ENCODE measurements at places on chromosomes 7 and 10.

GRCh38 chr10:71538608-71539260 is 142.0 kb downstream of the CDH23 start:
- no peak for DNase-seq

GRCh38 chr7:80488406-80488805 is 23.5 kb downstream of the GNAT3 start:
- no peak for DNase-seq

- no peak for DNase-seq
Observed at GRCh38 chr10:48748573-48748972, 63.9 kb downstream of the WDFY4 start.

DNA sequence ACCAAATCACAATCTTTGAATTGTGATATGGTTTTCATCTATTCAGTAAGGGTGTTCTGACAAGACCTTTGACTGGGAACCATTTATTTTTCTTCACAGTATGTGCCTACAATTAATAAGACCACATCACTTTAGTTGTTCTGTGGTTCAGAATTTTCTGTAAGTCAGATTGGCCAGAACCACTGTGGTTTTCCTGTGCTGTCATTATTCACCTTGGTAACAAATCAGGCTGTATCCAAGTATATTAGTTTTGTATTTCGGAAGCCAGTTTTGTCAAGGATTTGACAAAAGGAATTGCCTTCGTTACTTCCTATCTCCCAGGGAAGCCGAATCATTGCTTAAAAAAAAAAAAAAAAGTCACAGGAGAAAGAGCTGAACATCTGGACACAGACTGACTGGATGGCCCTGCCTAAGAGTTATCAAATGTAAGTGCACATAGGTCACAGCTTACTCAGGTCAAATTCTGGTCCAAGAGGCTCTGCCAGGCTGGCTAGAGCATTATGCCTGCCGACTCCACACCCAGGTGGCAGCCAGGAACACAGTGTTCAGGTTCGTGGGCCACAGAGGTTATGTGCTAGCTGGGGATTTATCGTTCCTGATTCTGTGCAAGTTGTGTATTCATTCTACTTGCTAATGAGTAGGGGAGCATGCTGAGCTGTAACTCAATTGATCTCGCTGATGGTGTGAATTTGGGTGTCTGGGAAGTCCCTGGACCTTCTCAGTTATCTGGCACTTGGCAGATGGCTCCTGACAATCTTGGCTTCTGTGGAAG is 175.3 kb downstream of the JAZF1 start:
- DNase-seq = no peak

DNA sequence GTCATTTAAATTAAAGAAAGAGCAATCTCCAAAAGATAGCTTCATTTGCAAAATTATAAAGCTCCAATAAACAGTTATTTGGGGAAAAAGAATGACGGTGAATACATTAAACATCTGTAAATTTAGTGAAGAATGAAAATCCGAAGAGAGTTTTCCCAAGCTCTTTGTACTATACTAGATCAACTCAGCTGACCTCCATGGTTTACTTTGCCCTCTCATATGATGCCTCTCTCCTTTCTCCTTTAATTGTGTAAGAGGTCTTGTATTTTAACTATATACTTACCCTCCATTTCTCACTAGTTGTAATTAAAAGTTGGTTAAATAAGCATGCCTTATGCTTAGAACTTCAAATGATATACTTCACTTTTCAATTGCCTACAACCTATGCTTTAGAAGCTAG is 125.8 kb downstream of the CACNA2D1 start:
- no peak for DNase-seq

DNA sequence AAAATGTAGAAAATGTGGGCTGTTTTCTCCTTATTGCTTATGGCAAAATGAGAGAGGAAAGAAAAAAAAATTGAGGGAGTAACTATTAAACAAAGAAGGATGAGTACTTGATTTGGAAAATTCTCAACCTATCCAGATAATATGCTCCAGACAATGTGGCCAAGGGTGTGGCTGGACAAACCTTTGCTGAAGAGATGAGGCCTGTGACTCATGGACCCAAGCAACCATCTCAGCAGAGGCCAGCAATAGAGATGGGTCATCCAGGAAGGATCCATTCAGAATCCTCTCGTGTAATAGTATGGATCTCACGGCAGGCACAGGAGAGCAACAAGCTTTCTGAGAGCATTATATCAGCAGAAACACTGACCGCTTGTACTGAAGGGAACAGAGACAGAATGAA is 120.3 kb upstream of the CELF2 start:
- no peak for DNase-seq

- no peak for DNase-seq
Observed at GRCh38 chr7:70143075-70144044, 545.1 kb downstream of the AUTS2 start.

DNA sequence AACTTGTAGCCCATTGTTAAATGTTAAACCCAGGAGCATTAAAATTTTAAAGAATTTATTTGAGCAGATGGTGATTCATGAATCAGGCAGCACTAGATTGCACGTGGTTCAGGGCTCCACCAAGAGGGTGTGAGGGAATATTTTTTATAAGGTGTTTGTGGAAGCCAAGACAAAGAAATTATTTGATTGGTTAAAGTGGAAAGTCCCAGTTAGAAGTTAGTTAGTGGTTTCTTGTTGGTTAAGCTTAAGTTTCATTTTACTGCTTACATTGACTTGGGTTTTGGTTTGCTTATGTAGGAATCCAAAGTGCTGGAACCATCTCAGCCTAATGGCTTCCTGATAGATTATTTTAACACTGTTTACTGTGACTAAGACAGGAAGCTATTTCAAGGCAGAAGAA is 906.2 kb downstream of the LRMDA start:
- DNase-seq = no peak

- DNase-seq = peak; percentile 66
Observed at GRCh38 chr7:107742678-107743566, 1.0 kb upstream of the CBLL1 start.

DNA sequence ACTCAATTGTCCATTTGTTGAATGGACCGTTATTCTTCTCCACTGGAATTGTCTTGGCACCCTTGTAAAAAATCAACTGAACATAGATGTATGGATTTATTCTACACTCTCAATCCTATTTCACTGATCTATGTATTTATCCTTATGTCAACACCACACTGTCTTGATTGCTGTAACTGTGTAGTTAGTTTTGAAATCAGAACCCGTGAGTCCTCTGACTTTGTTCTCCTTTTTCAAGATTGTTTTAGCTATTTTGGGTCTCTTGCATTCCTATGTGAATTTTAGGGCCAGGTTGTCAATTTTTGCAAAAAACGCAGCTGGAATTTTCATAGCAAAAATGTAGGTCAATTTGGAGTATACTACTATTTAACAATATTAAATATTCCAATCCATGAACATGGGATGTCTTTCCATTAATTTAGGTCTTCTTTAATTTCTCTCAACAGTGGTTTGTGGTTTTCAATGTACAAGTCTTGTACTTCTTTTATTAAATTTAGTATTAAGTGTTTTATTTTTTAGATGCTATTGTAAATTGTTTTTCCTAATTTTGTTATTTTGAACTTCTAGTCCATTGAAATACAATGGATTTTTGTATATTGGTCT is 10.0 kb downstream of the CAMK2B start:
- no peak for DNase-seq

DNA sequence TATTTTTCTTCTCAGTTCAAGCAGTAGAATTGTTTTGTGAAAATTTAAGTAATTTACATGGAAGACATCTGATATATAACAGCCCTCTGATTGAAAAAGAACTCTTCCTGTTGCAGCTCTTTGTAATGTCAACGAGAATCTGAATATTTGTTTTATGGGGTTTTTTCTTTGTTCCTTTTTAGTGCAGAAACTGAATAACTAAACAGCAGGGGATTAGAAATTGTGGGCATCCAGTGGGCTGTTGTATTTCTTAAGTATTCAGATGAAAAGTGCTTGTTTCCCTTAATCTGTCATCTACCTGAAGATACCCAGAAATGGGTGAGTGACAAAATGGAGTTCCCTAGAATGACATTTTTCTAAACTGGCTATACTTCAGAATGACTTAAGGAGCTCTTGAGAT is 7.4 kb downstream of the ARL4A start:
- no peak for DNase-seq

DNA sequence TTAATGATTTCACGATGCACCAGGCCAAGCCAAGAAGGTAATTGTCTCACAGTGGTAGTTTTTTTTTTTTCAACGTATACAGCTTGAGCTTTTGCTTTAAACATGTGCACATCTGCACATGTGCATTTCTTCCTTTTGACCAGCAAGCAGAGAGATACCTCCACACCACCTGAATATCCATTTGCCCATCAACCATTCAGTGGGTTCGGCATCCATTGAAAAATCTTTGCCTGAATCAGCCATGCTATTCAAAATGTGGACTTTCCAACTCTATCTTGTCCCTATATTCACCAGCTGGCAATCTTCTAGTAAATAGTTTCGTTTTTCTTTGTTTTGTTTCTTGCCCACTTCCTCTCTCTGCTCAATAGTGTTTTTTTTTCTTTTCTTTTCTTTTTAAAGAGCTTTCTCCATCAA is 7.7 kb upstream of the TRA2A start:
- no peak for DNase-seq

GRCh38 chr7:106012935-106013439 is 49.9 kb downstream of the CDHR3 start:
- DNase-seq = no peak

- DNase-seq = no peak
Observed at GRCh38 chr10:119537953-119538630, 4.4 kb downstream of the RGS10 start.

- DNase-seq = no peak
Observed at GRCh38 chr10:36880898-36881297, 244.5 kb upstream of the ANKRD30A start.

- no peak for DNase-seq
Observed at GRCh38 chr10:69939061-69939460, 113.6 kb upstream of the MACROH2A2 start.

DNA sequence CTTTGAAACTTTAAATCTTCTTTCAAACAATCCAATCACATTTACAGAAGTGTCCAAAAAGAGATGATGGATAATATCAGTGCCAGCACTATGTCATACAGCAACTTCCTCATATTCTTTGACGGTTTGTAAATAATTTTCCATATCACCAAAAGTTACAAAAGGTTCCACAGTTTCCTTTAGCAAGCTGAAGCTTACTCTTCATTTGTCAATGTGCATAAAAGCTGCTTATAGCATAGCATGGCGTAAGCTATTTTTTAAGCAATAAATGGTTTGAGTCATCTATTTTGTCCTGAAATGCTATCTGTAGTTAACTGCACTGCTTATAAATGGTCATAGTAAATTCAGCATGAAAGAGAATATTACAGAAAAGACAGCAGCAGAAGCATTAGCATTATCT is 95.1 kb downstream of the ETV1 start:
- DNase-seq = no peak

DNA sequence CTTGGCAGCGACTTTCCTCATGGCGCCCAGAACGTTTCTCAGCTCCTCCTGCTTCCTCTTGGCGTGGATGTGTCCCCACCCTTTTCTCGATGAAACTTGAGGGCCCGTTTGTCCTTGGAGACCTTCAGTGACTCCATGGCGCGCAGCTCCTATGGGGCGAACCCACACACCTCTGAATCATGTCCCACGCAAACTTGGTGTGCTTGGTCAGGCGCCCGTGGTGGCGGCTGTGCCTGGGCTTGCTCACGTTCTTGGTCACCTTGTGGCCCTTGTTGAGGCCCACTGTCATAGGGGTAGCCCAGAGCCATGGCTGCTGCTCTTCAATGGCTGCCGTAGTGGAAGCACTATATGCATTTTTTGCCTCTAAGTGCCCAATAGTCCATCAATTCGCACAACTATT is 117.5 kb upstream of the FOXP2 start:
- no peak for DNase-seq

DNA sequence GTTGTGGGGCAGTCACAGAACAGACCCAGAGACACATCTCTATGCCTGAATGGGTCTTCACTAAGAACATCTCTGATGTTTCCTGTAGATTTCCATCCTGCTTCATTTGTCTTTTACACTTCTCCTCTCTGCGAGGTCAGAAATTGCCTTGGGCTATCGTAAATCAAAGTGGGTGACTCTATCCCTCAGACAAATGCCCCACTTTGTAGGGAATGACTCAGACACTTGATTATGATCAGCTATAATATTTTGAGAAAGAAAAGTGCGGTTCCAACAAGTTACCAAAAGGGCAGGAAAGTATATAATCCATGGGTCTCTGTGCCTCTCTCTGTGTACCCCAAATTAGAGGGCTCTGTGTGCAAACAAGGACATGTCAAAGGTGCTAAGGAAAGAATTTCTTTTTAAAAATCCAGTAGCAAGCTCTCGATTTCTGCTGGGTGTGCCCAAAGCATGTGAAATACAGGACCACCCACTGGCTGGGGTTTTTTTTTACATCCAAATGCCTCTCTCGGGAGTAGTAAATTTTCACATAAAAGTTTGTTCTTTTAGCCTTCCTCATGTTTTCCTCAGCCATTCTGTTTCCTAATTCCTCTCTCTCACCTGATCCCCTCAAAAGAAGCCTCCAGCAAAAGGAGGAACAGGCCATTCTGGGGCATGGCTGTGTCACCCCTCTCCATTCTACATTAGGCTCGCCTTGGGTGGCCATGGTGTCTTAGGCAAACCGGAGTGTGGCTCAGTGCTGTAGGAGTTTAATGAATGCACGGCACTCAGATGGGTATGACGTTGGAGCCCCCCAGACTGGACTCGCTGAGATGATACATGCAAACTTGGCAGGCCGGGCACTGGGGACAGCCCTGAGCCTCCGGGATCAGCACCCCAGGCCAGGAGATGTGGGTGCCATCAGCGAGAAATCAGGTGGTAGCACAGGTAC is 6.3 kb upstream of the OPN4 start:
- no peak for DNase-seq

- DNase-seq = no peak
Observed at GRCh38 chr7:89064831-89065230, 269.3 kb upstream of the TEX47 start.

All from hippocampal formation (tissue), 2 donors.